ENCODE measurements at places on chromosomes 16 and 17. TPM values are rescaled to one million over a fixed set of nuclear protein-coding genes. Genes with fewer than 3 reads are reported as not detected.

KRTAP4-9 gene
- total RNA-seq, result not detected

ANKFY1 gene
- total RNA-seq, result 32.7 TPM

LCAT gene
- 8.6 TPM for total RNA-seq

VMO1 gene
- 1.5 TPM for total RNA-seq

KRTAP17-1 gene
- total RNA-seq, result not detected

CIBAR2 gene
- total RNA-seq, result not detected

TLCD3A gene
- 60.1 TPM for total RNA-seq

ABCA10 gene
- total RNA-seq, result 0.13 TPM

APOBR gene
- total RNA-seq, result 0.06 TPM

AXIN2 gene
- total RNA-seq, result 0.96 TPM

RFWD3 gene
- 43.7 TPM for total RNA-seq

KCNJ2 gene
- total RNA-seq, result 0.09 TPM

HOXB6 gene
- 4.0 TPM for total RNA-seq

CFAP20 gene
- 61.3 TPM for total RNA-seq

CD300E gene
- not detected for total RNA-seq

NACA2 gene
- not detected for total RNA-seq

MILR1 gene
- 1.0 TPM for total RNA-seq

FBXL16 gene
- total RNA-seq, result 3.1 TPM

NPIPA8 gene
- total RNA-seq, result 0.31 TPM

PTX4 gene
- total RNA-seq, result not detected

MYH13 gene
- not detected for total RNA-seq

PRR35 gene
- 0.13 TPM for total RNA-seq

EFTUD2 gene
- total RNA-seq, result 159 TPM

CSHL1 gene
- total RNA-seq, result not detected

CDH8 gene
- 0.28 TPM for total RNA-seq

CAPNS2 gene
- not detected for total RNA-seq

SGF29 gene
- total RNA-seq, result 20.7 TPM
